ENCODE measurements at places on chromosomes 6 and 20. TPM values are rescaled to one million over a fixed set of nuclear protein-coding genes. Genes with fewer than 3 reads are reported as not detected.

GRCh38 chr6:166934174-166934573, 22.2 kb downstream of the RNASET2 start:
- H3K27ac ChIP-seq = no peak overlapping the region
- no peak for DNase-seq
- H3K4me3 ChIP-seq = no peak overlapping the region
- H3K27me3 ChIP-seq = no peaks in the 10 kb centered on the region
- H3K4me1 ChIP-seq = no peaks in the 10 kb centered on the region

Gene NKX2-2
- total RNA-seq = not detected

DNA sequence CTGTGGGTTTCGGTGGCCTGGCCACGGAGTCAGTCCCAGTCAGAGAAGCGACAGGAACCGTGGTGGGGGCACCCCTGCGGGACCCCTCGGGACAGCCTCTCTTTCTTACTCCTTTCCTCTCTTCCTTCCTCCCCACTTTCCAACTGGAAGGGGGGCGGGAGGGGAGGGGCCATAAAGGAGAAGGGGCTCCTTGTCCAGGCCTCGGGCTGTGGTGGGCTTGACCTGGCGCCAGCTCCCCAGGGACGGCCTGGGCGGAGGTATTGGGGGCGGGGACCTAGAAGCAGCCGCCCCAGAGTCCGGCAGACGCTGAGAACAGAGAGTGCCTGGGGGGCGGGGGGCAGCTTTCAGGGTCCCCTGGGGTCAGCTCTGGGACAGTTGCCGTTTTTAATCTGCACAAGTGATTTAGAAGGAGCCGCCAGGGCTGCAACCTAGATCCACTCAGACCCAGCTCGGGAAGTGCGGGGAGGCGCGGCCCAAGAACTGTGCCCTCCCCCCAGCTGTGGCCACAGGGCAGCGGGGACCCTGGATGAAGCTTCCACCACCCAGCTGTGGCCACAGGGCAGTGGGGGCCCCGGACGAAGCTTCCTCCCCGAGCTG, 6.4 kb upstream of the ABHD16B start:
- no peak for DNase-seq
- no peak overlapping the region for H3K4me3 ChIP-seq
- H3K27ac ChIP-seq = no peak overlapping the region
- H3K36me3 ChIP-seq = peaks cover 13% of the 10 kb centered on the region
- H3K27me3 ChIP-seq = peaks cover 13% of the 10 kb centered on the region
- no peaks in the 10 kb centered on the region for H3K4me1 ChIP-seq

Gene SLC35D3
- total RNA-seq = not detected

- H3K4me3 ChIP-seq = no peak overlapping the region
- H3K27ac ChIP-seq = no peak overlapping the region
- H3K36me3 ChIP-seq = no peaks in the 10 kb centered on the region
- H3K27me3 ChIP-seq = no peaks in the 10 kb centered on the region
These were observed 148.0 kb downstream of the TMEM200A start for GRCh38 chr6:130513770-130514169.

DNA sequence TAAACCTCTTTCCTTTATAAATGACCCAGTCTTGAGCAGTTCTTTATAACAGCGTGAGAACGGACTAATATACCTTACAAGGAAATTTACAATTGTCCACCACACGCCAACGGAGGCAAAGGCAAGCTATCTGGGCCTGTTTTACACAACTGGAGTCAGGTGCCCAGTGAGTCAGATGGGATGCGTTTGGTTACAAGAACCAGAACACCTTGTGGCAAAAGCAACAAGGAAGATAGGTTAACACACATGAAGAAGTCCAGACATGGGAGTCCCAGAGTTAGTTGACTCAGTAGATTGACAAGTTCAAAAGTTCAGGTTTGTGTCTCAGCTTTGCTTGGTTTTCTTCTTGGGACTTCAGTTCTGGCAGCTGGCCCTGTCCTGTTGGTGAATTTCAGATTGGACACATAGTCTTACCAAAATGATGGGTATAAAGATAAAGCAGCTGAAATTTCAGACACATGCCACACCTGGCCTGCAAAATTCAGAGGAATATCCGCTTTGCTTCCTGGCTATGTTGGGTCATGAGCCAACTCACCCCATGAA, 97.9 kb downstream of the PXDC1 start:
- DNase-seq = no peak
- peaks cover 6% of the 10 kb centered on the region for H3K36me3 ChIP-seq
- no peak overlapping the region for H3K4me3 ChIP-seq
- H3K4me1 ChIP-seq = no peaks in the 10 kb centered on the region

DNA sequence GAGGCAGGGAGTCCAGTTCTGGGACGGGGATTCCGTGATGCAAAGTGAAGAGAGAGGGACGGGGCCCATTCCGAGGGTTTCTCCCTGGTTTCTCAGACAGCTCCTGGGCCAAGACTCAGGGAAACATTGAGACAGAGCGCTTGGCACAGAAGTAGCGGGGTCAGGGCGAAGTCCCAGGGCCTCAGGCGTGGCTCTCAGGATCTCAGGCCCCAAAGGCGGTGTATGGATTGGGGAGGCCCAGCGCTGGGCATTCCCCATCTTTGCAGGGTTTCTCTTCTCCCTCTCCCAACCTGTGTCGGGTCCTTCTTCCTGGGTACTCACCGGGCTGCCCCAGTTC, 35.9 kb upstream of the HLA-G start:
- H3K36me3 ChIP-seq = no peaks in the 10 kb centered on the region
- peaks cover 19% of the 10 kb centered on the region for H3K4me1 ChIP-seq
- peak overlapping the region; percentile 67 for H3K4me3 ChIP-seq
- peak overlapping the region; percentile 96 for H3K27ac ChIP-seq
- DNase-seq = peak; percentile 35
- H3K27me3 ChIP-seq = no peaks in the 10 kb centered on the region

Gene FABP7
- not detected for total RNA-seq

GRCh38 chr20:51404297-51405060, 138.0 kb downstream of the NFATC2 start:
- H3K27me3 ChIP-seq = no peaks in the 10 kb centered on the region
- H3K4me1 ChIP-seq = no peaks in the 10 kb centered on the region
- no peak for DNase-seq
- no peak overlapping the region for H3K4me3 ChIP-seq
- H3K36me3 ChIP-seq = peaks cover 6% of the 10 kb centered on the region

DNA sequence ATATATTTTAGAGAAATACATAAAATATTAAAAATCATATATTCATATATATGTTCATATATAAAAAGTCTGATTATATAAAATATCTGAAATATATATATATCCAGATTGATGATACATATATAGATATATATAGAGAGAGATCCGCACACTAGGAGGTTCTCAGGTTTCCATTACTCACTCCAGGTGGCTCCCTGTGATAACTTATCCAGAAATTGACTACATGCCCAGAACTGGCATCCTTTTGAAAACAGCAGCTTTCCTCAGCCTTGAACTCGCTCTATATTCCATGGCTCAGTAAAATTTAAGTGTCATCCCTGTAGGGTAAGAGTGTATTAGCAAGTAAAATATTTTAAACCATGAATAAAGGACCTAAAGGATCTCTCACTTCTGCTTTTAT, 206.8 kb downstream of the TINAG start:
- peaks cover 9% of the 10 kb centered on the region for H3K4me1 ChIP-seq
- peak; percentile 45 for DNase-seq
- no peak overlapping the region for H3K27ac ChIP-seq
- no peaks in the 10 kb centered on the region for H3K27me3 ChIP-seq
- H3K36me3 ChIP-seq = no peaks in the 10 kb centered on the region

Gene BACH2
- total RNA-seq = 7.5 TPM

Gene RIPPLY2
- not detected for total RNA-seq

DNA sequence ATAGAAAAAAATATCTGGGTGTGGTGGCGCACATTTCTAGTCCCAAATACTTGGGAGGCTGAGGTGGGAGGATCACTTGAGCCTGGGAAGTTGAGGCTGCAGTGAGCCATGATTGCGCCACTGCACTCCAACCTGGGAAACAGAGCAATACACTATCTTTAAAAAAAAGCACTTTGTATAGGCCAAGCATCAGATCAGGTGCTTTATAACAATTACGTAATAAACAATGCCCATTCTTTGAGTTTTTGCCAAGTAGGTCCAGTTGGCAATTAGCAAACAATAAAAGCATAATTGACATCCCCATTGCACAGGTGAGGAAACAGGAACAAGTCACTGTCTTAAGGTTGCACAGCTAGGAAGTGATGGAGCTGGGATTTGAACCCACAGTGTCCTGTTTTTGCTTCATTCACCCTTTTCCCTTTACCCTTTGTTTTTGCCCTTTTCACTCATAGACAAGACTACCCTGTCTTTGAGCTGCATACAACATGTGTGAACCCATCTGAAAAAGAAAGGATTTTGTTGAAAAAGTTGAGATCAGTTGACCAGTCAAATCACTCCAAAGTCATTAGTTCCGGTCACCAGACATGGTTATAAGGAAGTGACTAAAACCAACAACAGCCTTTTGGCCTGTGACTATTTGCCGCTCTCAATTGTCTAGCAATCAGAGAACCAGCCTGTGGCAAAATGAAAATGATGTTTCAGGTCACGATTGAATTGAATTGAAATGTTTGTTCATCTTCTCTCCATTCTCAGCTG, 303.6 kb downstream of the TFAP2C start:
- no peak overlapping the region for H3K27ac ChIP-seq
- no peak overlapping the region for H3K4me3 ChIP-seq
- H3K4me1 ChIP-seq = peaks cover 11% of the 10 kb centered on the region
- DNase-seq = no peak

DNA sequence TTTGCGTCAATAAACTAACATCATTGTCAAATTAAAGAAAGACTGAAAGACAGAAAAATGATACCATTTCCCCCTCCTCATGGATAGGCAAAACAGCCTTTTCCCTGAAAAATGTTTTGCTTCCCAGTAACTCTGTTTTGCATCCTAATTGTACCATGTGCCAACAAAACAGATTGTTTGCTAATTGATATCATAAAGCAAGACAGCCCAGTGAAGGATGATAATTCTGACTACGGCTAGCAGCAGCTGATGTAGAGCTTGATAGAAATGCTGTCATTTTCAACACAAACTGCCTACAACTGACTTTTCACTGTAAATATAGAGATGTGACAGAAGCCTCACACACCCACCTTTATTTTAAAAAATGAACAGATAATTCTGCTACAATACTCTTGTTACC, 1061.6 kb downstream of the HACE1 start:
- no peak for DNase-seq
- H3K36me3 ChIP-seq = no peaks in the 10 kb centered on the region
- H3K27me3 ChIP-seq = peaks cover 33% of the 10 kb centered on the region
- H3K27ac ChIP-seq = no peak overlapping the region
- no peaks in the 10 kb centered on the region for H3K4me1 ChIP-seq

GRCh38 chr20:63641792-63642523, 11.3 kb downstream of the STMN3 start:
- H3K27ac ChIP-seq = no peak overlapping the region
- DNase-seq = peak; percentile 82
- peak overlapping the region; percentile 74 for H3K4me3 ChIP-seq
- peaks cover 6% of the 10 kb centered on the region for H3K4me1 ChIP-seq

GRCh38 chr20:25573288-25574251, 11.8 kb downstream of the NINL start:
- H3K36me3 ChIP-seq = no peaks in the 10 kb centered on the region
- H3K27me3 ChIP-seq = no peaks in the 10 kb centered on the region
- H3K4me1 ChIP-seq = no peaks in the 10 kb centered on the region

GRCh38 chr6:5674141-5674540, 332.6 kb downstream of the NRN1 start:
- H3K27ac ChIP-seq = no peak overlapping the region
- H3K4me3 ChIP-seq = no peak overlapping the region
- DNase-seq = no peak
- H3K27me3 ChIP-seq = no peaks in the 10 kb centered on the region
- H3K36me3 ChIP-seq = no peaks in the 10 kb centered on the region

Gene PSORS1C2
- not detected for total RNA-seq

DNA sequence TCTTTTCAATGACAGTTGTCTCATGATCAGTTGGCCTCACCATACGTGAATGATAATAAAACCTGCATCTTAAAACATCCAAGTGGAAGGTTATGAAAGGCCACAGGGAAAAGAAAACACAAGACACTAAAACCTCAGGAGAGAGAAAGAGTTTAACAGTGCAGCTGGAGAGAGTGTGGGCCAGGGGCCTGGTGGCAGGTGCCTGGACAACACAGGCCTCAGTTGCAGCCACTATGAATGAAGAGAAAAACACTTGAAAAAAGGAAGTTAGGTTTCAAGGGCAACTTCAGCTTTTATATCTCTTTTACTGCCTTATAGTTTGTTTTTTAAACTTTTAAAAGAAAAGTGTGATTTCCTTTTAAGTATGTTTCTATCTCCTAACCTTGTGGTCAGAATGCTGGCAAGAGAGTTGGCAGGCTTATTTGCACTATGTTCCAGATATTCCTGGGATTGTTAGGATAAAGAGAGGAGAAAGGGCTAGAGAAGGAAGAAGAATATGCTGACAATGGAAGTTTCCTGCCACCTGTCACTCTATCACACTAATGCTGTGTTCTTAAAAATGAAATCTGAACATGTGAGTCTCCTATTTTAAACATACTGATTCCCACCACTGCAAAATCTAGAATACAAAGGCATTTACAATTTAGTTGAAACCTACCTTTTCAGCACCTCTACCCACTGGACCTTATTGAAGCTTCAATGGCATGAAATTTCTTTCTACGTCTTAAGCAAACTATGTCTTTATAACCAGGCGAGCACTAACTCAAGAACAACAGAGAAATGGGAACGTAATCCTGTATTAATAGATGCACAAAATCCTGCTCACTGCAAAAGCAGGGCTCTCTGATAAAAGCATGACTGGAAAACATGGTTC, 222.4 kb downstream of the CD83 start:
- no peaks in the 10 kb centered on the region for H3K4me1 ChIP-seq
- no peak overlapping the region for H3K27ac ChIP-seq
- no peaks in the 10 kb centered on the region for H3K27me3 ChIP-seq
- no peaks in the 10 kb centered on the region for H3K36me3 ChIP-seq
- no peak for DNase-seq
- no peak overlapping the region for H3K4me3 ChIP-seq

DNA sequence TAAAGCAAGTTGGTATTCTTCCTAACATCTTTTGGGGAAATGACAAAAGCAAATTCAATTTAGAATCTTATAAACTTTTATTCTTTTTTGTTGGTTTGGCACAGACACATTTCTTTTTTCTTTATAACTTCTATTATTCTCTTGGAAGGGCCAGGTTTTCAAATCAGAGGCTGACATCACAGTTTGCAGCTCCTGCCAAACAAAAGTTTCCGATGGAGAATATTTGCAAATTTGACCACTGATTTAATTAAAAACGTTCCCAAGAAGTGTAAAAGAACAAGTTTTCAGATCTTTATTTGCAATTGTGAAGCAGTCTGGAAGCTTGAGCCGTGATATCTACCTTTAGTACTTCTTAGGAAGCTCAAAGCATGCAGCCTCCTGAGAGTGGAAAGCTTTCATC, 53.8 kb upstream of the CD83 start:
- no peak for DNase-seq
- no peaks in the 10 kb centered on the region for H3K36me3 ChIP-seq

- no peak overlapping the region for H3K27ac ChIP-seq
- no peak for DNase-seq
- no peak overlapping the region for H3K4me3 ChIP-seq
- no peaks in the 10 kb centered on the region for H3K27me3 ChIP-seq
These were observed 138.7 kb downstream of the RFPL4B start for GRCh38 chr6:112485827-112486212.

Measured in MCF 10A (cell line).